Suprapubic skin (tissue), 4 donors: ENCODE measurements at places on chromosomes 11 and 22.
A peak's percentile ranks its signal among the peaks of the same experiment; 100 is the strongest.

GRCh38 chr11:7892840-7893254, 38.2 kb downstream of the OR10A6 start:
- H3K4me3 ChIP-seq = no peak overlapping the region
- DNase-seq = no peak
- H3K27me3 ChIP-seq = no peaks in the 10 kb centered on the region
- H3K4me1 ChIP-seq = peaks cover 5% of the 10 kb centered on the region
- no peak overlapping the region for H3K27ac ChIP-seq
- no peaks in the 10 kb centered on the region for H3K36me3 ChIP-seq

DNA sequence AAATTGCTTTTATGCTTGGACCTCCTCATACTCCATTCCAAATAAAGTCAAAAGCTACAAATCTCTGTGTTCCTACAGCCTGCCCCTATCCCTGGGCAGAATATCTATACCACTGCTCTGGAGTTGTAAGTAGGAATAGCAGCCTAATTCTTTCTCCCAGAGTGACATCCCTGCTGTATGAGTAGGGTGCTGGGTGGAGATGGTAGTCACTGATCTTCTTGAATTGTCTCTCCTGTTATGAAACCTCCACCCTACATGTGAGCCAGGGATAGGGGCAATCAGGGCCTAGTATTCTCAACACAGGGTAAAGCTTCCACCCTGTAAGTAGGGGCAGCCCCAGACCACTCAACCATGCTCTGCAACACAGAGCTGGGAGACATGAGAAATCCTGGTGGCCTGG, 19.8 kb downstream of the GALNT18 start:
- H3K36me3 ChIP-seq = no peaks in the 10 kb centered on the region
- H3K27me3 ChIP-seq = no peaks in the 10 kb centered on the region
- no peak overlapping the region for H3K27ac ChIP-seq
- no peak for DNase-seq

DNA sequence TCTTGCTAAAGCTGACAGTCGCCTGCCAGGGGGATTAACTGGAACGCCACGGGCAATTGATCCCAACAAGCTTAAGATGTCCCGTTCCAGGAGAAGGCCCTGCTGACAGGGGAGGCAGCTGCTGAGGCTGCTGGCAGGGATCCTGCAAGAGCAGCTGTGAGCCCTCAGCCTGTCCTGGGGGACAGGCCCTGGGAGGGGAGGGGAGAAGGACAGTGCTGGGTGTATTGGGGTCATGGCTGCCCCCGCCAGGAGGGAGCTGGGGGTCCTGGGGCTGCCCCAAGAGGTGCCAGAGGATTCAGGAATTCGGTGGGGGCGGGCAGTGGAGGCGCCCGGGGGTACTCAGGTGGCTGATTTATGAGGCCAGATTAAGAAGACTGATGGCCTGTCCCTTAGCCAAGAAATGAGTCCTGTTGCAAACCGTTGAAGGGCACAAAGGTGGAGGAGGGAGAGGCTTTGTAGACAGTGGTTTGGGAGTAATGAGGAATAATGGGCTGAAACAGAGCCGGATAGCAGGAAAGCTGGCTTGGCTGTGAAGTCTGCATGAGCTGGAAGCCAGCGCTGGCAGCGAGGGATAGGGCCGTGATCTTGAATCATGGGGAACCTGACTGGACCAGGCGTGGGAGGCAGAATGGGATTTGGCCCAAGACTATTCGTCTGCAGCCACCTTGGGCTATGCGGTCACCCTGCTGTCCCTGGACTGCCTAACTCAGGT, 133.5 kb downstream of the CACNA1I start:
- H3K4me1 ChIP-seq = peaks cover 11% of the 10 kb centered on the region
- no peak overlapping the region for H3K27ac ChIP-seq
- H3K36me3 ChIP-seq = no peaks in the 10 kb centered on the region
- DNase-seq = no peak
- H3K4me3 ChIP-seq = no peak overlapping the region

- H3K4me1 ChIP-seq = peaks cover 19% of the 10 kb centered on the region
- no peaks in the 10 kb centered on the region for H3K27me3 ChIP-seq
- peak; percentile 61 for DNase-seq
- no peak overlapping the region for H3K27ac ChIP-seq
Observed at GRCh38 chr22:32579529-32580220, 105.1 kb downstream of the FBXO7 start.

DNA sequence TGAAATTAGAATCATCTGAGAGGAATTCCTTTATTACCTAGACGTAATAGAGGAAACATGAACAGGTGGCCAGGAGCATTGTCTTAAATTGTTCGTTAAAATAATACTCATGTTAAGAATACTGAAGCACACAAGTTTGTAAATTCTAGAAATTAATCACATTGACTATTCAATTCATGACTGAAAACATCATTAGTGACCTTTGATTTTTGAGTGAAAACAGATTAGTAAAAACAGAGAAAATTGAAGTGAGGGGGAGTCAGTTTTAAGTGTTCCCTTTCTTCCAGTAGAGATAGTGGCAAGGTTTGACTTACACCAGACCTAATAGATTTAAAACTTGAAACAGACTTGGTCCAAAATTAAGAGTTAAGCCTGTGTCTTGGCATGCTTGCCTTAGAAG, 1.4 kb downstream of the ZFP91 start:
- H3K36me3 ChIP-seq = no peaks in the 10 kb centered on the region
- no peaks in the 10 kb centered on the region for H3K27me3 ChIP-seq
- peak overlapping the region; percentile 99 for H3K4me3 ChIP-seq
- peaks cover 74% of the 10 kb centered on the region for H3K4me1 ChIP-seq

DNA sequence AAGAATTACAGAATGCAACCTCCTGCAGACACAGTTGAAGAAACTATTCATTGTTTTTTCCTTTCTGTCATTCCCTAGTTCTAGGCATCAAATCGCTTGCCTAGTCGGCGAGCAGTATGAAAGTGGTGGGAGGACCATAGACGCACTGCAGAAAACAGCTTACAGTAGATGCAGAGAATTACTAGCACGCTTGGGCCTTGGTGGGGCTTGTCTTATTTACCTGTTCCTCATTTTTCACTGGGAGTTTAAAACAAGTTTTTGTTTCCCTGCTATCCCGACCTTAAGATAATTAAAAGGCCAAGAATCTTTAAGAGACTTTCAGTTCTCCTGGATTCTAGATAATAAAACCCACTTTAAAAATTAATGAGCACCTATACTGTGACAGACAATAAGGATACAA, 713 bp upstream of the ARL14EP start:
- H3K36me3 ChIP-seq = no peaks in the 10 kb centered on the region
- no peak overlapping the region for H3K27ac ChIP-seq
- peaks cover 34% of the 10 kb centered on the region for H3K4me1 ChIP-seq
- peak overlapping the region; percentile 66 for H3K4me3 ChIP-seq
- H3K27me3 ChIP-seq = peaks cover 2% of the 10 kb centered on the region

DNA sequence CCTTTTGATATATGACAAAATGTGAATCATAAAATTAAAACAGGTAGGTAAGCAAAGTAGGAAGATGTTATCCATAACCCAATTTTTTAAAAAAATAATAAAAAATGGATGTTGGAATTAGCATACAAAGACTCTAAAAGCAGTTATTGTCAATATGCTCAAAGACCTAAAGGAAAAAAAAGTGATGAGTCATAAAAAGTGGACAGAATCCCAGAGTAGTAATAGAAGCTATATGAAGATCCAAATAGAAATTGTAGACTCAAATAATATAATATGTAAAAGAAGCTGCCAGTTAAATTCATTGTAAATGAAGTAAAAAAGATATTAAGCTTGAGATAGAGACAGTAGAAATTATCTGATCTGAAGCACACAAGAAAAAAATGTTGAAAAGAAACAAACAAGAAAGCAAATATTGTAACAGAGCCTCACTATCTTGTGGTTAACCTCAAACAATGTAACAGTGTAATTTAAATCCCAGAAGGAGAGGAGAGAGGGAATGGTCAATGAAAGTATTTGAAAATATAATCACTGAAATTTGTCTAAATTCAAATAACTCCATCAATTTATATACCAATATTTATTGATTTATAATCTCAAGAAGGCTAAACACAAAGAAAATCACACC, 773.4 kb upstream of the RAG2 start:
- H3K27me3 ChIP-seq = no peaks in the 10 kb centered on the region
- H3K36me3 ChIP-seq = no peaks in the 10 kb centered on the region
- no peak for DNase-seq

- peaks cover 15% of the 10 kb centered on the region for H3K4me1 ChIP-seq
- no peak for DNase-seq
- H3K27ac ChIP-seq = no peak overlapping the region
- peaks cover 56% of the 10 kb centered on the region for H3K27me3 ChIP-seq
- H3K36me3 ChIP-seq = no peaks in the 10 kb centered on the region
Observed at GRCh38 chr22:50058906-50059880, 1.1 kb upstream of the TTLL8 start.

DNA sequence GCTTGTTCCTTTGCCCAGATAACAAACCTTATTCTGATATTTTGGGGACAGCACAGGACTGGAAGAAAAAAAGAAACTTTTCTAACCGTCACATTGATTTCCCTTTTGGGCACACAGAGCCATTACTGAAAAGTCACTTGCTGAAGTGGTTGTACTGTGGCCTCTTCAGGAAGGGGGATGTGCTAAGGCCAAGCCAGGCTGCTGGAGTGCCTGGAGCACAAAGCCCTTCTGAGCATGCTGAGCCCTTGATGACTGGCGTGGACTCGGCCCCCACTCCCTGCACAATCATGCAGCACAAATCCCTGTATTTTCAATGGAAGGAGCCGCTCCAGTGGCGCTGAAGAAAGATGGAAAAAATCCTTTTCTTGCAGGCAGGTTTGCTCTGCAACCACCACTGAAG, 164.2 kb downstream of the NTM start:
- no peaks in the 10 kb centered on the region for H3K4me1 ChIP-seq
- H3K4me3 ChIP-seq = no peak overlapping the region
- H3K27me3 ChIP-seq = peaks cover 7% of the 10 kb centered on the region
- DNase-seq = no peak

- H3K27me3 ChIP-seq = no peaks in the 10 kb centered on the region
- no peak overlapping the region for H3K4me3 ChIP-seq
- no peak overlapping the region for H3K27ac ChIP-seq
- no peaks in the 10 kb centered on the region for H3K4me1 ChIP-seq
- no peak for DNase-seq
- no peaks in the 10 kb centered on the region for H3K36me3 ChIP-seq
Observed at GRCh38 chr11:106461839-106462545, 384.5 kb downstream of the AASDHPPT start.

DNA sequence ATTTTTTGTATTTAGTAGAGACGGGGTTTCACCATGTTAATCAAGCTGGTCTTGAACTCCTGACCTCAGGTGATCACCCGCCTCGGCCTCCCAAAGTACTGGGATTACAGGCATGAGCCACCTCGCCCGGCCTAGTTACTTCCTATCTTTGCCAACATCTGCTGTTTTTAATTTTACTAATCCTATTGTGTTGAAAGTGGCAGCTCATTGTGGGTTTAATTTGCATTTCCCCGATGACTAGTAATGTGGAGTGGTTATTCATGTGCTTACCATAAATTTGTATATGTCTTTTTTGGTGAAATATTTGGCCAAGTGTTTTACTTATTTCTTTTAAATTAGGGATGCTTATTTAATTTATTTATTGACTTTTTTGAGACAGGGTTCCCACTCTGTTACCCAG, 74.2 kb upstream of the SLC25A18 start:
- H3K4me3 ChIP-seq = no peak overlapping the region
- no peak for DNase-seq
- H3K4me1 ChIP-seq = no peaks in the 10 kb centered on the region
- H3K36me3 ChIP-seq = no peaks in the 10 kb centered on the region
- no peaks in the 10 kb centered on the region for H3K27me3 ChIP-seq

GRCh38 chr11:74288161-74288560, 23.3 kb downstream of the P4HA3 start:
- H3K4me1 ChIP-seq = no peaks in the 10 kb centered on the region
- no peak overlapping the region for H3K27ac ChIP-seq
- no peak overlapping the region for H3K4me3 ChIP-seq
- H3K27me3 ChIP-seq = no peaks in the 10 kb centered on the region
- H3K36me3 ChIP-seq = no peaks in the 10 kb centered on the region

GRCh38 chr11:73283276-73284000, 11.3 kb downstream of the P2RY6 start:
- no peak for DNase-seq
- no peak overlapping the region for H3K27ac ChIP-seq
- H3K4me3 ChIP-seq = no peak overlapping the region
- H3K36me3 ChIP-seq = no peaks in the 10 kb centered on the region
- no peaks in the 10 kb centered on the region for H3K27me3 ChIP-seq

DNA sequence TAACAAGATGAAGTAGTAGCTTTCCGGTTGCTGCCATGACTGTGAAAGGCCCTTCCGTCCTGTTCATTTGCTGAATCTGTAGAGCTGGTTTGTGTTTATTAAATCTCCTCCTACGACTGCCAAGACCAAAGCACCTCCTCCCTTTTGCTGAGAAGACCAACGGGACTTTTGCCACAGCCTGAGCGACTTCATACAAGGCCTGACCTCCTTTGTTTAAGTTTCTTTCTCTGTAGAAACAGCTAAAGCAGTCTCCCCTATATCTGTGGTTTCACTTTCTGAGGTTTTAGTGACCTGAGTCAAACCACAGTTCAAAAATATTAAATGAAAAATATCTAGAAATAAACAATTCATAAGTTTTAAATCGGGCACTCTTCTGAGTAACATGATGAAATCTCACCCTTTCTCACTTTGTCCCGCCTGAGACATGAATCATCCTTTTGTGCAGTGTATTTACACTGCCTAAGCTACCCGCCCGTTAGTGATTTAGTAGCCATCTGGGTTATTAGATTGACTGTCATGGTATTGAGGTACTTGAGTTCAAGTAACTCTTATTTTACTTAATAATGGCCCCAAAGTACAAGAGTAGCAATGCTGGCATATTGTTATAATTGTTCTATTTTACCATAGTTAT, 119.1 kb upstream of the LRRC4C start:
- no peak overlapping the region for H3K27ac ChIP-seq
- no peaks in the 10 kb centered on the region for H3K27me3 ChIP-seq
- DNase-seq = no peak
- H3K4me3 ChIP-seq = no peak overlapping the region
- no peaks in the 10 kb centered on the region for H3K36me3 ChIP-seq

- H3K4me3 ChIP-seq = no peak overlapping the region
- peaks cover 30% of the 10 kb centered on the region for H3K4me1 ChIP-seq
- peaks cover 79% of the 10 kb centered on the region for H3K27me3 ChIP-seq
- DNase-seq = no peak
- no peak overlapping the region for H3K27ac ChIP-seq
Observed at GRCh38 chr11:71253794-71254193, 1.4 kb upstream of the SHANK2 start.
